ENCODE measurements at places on chromosomes 1 and 21.

DNA sequence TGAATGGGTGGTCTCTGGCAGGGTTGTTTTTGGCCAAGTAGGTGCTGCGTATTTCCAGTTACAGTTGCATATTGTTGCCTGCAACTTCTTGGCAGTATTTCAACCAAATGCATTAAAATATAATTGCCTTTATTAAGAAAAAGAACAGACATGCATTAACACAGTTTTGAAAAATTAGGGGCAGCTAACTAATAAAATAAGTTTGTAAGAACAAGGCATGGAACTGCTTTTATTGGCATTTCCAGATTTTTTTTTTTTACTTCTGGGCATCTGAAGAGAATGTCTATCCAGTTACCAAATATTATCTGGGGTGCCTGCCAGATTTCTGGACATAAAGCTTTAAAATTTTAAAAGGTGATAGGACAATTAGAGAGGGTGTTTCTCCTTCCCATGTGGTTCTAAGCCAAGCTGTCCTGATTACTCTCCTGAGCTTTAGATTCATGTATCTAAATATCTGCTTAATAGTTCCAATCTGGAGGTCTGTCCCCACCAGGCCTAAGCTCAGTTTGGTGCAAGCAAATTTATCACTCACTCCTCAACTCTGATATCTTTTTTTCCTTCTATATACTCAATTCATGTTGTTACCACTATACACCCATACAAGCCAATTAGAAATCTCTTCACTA is 553.3 kb upstream of the USP24 start:
- no peak for DNase-seq

DNA sequence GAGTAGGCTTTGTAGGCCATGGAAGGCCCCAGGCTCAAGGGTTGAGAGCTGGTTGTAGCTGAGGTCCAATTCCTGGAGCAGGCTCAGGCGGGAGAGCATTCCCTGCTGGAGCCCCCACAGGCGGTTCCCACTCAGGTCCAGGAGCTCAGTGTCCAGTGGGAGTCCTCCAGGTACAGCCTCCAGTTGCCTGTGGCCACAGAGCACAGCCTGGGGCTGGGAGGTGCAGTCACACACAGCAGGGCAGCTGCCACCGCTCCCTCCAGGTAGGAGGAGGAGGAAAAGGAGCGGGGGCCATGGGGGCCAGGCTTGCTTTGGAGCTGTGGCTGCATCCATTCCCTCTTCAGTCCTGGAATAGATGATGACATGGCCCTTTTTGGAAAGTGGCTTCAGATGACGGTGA is 2.8 kb downstream of the LINGO4 start:
- no peak for DNase-seq

DNA sequence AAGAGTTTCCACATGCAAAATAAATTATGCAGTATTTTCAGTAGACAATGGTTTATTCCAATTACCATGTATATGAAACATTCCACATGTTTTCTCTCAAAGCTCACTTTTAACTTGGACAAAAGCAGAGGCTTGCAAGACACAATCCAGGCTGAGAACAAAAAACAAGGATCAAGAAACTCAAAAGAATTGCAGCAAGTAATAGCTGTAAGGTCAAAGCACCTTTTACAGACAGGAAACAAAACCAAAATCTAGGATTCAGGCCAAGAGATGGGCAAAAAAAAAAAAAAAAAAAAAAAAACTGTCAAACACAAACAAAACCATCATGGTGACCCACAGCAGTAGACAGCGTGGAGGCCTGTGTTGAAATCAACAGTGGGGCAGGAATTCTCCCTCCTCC is 9.3 kb downstream of the RGS1 start:
- no peak for DNase-seq

DNA sequence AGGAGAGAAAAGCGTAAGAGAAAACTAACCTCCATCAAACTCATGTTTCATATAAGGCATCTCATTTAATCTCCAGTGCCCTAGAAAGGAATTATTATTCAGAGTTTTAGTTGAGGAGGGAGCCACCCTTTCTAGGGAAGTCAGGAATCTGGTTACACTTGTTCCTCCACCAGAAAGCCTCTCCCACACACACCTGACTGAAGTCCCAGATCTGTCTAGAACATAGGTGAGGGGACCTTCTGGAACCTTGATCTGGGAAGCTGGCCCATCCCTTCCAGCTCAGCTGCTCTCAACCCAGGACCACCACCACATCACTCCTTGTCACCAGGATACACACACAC is 1.9 kb upstream of the DENND2D start:
- no peak for DNase-seq

GRCh38 chr1:42586016-42586415 is 72.2 kb upstream of the PPIH start:
- no peak for DNase-seq

DNA sequence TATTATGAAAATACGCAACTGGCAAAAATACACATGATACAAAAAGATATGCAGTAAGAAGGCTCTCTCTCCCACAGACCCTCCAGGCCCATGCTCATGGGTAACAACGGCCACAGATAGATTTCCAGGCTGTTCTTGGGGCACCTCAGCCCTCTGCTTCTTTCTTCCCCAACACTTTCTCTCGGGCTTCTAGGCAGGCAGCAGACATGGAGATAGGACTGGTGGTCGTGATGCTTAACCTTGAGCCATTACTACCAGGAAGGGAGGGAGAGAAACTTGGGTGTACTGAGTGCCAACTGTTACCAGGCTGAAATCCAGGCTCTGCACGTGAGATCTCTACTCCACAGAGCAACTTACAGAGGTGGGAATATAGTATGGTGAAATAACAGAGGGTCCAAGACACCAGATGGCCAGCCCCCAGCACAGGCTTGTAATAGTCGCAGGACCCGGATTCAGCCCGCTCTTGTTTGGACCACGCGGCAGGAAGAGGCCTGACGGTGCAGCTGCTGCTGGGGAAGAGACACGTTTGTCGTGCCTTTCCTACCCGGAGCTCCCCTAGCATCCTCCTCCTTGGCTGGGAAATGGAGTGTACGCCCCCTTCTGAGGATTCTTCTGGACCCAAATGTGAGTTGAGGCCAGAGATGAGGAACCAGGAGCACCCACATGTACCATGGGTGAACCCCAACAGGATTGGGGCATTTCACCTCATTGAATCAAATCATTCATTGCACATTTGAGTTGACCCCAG is 441.1 kb upstream of the VAMP3 start:
- DNase-seq, result no peak

DNA sequence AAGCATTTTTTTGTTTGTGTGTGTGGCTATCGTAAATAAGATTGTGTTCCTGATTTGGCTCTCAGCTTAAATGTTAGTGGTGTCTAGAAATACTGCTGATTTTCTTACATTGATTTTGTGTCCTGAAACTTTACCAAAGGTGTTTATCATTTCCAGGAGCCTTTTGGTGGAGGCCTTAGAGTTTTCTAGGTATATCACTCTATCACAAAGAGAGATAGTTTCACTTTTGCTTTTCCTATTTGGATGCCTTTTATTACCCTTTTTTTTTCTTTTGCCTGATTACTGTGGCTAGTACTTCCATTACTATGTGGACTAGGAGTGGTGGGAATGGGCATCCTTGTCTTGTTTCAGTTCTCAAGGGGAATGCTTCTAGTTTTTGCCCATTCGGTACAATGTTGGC is 109.6 kb downstream of the S1PR1 start:
- no peak for DNase-seq

- no peak for DNase-seq
Measured at GRCh38 chr1:153397924-153398651, 7.2 kb upstream of the S100A8 start.

DNA sequence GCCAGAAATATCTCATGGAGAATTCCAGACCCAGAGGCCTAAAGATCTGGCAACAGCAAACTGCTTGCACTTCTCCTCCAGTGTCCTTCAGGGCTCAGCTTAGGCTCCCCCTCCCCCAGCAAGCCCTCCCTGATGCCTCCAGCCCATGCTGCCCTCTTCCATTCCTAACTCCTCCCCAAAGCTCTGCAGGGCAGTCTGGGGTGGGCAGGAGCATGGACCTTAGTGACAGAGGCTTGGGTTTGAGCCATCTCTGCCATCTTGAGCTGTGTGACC is 436.8 kb downstream of the PTPRU start:
- no peak for DNase-seq

All from activated naive CD4-positive, alpha-beta T cell (primary cell).